COLO829 (cell line): ENCODE measurements at places on chromosomes 3 and 15.

DNA sequence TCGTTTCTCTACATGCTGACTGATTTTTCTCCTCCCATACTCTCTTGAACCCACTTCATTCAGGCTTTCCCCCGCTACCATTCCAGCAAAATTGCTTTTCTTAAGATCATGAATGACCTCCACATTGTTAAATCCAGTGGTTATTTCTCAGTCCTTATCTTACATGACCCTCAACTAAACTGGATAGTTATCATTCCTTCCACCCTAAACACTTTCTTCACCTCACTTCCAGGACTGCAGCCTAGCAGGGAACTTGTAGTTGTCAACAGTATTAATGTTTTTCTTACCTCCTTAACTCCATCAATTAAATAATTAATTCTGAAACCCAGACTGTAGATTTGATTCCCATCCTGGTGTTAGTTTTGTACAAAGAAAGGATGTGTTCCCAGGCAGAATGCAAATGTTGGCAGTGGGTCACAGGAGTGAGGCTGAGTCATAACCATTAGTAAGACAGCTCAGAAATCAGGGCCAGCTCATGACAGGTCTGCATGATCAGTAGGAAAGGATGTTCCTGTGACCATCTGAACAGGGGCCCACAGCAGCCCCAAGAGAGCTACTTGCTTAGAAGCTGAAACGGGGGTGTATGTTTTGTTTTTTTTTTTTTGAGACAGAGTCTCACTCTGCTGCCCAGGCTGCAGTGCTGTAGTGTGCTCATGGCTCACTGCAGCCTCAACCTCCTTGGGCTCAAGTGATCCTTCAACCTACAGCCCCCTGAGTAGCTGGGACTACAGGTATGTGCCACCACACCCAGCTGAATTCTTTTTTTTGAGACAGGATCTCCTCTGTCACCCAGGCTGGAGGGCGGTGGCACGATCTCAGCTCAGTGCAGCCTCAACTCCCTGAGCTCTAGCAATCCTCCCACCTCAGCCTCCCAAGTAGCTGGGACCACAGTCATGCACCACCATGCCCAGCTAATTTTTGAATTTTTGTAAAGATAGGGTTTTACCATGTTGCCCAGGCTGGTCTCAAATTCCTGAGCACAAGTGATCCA lies 9.1 kb downstream of the BCL2L10 start:
- peak; percentile 88 for DNase-seq

DNA sequence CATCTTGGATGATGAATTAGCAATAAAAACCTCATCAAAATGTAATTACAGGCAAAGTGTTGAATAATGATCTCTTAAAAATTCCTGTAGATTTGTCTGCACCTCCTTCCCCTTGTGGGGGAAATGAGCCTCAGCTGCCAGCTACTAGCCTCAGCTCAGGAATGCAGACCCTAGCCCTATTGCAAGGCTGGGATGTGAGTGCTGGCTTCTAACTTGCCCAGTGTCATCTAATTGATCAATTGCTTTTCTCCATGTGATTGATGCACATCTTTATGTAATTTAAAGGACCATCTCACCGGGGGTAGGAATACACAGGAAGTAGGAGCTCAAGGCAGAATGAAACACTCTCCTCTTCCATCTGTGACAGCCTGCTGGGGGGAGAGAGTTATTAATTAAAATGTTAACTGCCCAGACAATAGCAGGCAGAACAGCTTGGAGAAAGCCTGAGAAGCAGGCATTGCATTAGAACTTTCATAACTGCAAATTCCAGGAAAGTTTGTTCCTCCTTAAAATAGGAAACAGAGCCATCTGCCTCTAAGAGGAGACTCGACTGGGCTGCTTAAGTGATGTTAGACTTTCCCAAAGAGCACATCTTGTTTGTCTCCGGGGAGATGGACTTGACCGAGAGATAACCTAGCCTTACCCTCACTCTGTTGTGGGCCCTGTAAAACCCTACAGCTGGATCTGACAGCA lies 69.6 kb downstream of the LRTM1 start:
- DNase-seq: no peak

DNA sequence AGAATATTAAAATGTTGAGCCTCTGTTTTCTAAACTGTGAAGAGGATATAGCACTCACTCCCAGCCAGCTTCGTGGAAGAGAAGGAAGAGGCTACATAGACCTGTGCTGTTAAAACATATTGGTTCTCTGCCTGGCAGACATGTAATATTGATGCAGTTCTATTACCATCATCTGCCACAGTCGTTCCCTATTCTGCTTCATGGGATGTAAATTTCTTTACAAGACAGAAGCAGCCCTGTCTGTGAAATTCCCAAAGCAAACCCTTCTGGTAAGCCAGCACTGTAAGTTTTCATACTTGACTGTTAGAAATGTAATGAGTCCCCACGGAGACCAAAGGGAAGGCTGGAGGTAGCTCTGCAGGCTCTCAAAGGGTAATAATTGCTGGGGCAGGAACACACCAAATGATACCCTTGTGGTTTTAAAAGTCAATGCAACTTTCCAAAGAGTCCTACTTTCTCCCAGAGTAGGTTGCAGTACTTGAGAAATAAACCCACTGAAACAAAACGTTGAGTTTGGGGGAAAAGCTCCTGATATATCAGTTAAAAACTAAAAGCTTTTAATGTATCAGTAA lies 129.9 kb upstream of the HES1 start:
- DNase-seq: peak; percentile 42

DNA sequence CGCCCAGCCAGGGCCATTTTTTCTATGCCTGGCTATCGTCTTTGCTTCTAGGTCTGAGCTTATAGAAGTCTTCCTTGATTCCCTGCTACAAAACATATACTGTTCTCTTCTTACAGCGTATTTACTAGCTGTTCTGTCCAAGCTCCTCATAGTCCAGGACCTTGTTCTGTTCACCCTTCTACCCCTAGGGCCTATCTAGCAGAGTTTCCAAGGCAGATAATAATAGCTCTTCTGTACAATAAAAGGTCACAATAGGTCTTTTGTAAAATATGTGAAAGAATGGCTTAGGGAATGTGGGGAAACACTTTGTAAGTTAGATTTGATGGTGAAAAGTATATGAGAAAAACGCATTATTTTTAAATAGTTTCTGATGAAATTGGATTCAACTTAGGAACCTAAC lies 158.2 kb downstream of the P3H2 start:
- DNase-seq: peak; percentile 74

GRCh38 chr3:186717039-186717457 lies at the start of gene KNG1:
KNG1 (plus strand) TSS chr3:186717359; CDS start chr3:186717543, 184 bp downstream.
- DNase-seq: no peak

GRCh38 chr15:74304431-74304830 lies 63.0 kb downstream of the CYP11A1 start:
- DNase-seq: no peak

GRCh38 chr3:88732186-88732585 lies 375.2 kb upstream of the EPHA3 start:
- no peak for DNase-seq

- peak; percentile 92 for DNase-seq
These were observed 97.7 kb downstream of the CD47 start for GRCh38 chr3:107992976-107993684.
